ENCODE measurements at places on chromosomes 13 and 19.

GRCh38 chr13:51807041-51807440 is 3.1 kb upstream of the DHRS12 start:
- DNase-seq: no peak

DNA sequence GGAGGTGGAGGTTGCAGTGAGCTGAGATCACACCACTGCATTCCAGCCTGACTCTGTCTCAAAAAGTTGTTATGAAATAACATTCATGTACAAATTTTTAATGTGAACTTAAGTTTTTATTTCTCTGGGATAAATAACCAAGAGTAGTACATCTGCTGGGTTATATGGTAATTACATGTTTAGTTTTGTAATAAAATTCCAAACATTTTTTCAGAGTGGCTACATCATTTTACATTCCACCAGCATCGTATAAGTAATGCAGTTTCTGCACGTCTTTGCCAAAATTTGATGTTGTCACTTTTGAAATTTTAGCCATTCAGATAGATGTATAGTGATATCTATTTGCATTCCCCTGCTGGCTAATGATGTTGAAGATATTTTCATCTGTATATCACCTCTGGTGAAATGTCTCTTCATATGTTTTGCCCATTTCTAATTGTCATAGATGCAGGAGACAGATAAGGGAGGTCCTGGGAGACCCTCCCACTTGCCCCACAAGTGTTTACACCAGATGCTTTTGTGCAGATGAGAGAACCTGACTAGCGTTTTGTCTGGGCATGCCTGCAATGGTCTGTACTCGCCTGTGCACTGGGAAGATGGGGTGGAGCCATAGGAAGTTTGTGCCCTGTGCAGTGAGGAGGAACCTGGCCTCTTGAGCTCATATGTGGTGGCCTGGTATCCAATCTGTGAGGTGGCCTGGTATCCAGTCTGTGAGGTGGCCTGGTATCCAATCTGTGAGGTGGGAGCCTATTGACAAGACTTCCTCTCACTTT is 12.7 kb upstream of the KBTBD6 start:
- peak; percentile 62 for DNase-seq

GRCh38 chr13:67652887-67653286 is 422.8 kb upstream of the PCDH9 start:
- DNase-seq: no peak

GRCh38 chr13:99829161-99829560 is 142.4 kb downstream of the ZIC5 start:
- DNase-seq: no peak

DNA sequence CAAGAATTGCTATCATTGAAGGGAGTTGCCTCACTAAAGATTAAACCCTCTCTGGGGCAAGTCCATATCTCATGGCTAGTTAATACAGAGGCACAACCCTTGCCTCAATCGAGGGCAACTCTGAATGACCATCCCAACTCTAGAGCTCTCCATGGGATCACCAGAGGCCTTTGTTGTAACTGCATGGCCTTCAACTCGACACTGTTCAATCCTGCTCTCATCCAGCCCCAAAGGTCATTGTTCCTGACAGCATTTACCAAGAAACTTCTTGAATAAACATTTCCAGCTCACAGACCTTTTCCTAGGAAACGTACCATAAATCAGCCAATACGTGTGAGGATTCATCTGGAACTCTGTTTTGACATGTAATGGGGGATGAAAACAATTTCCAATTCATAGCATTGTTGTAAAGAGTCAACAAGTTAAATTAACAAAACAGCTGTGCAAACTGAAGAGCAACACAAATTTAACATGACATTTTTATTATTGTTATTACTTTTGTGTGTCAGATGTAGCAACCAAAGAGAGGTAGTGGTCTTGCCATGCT is 452.7 kb downstream of the SUCLA2 start:
- no peak for DNase-seq

GRCh38 chr13:41516166-41516565 is 58.8 kb downstream of the RGCC start:
- DNase-seq: no peak

GRCh38 chr19:48398375-48399235 is 5.1 kb downstream of the GRIN2D start:
- DNase-seq: peak; percentile 81

DNA sequence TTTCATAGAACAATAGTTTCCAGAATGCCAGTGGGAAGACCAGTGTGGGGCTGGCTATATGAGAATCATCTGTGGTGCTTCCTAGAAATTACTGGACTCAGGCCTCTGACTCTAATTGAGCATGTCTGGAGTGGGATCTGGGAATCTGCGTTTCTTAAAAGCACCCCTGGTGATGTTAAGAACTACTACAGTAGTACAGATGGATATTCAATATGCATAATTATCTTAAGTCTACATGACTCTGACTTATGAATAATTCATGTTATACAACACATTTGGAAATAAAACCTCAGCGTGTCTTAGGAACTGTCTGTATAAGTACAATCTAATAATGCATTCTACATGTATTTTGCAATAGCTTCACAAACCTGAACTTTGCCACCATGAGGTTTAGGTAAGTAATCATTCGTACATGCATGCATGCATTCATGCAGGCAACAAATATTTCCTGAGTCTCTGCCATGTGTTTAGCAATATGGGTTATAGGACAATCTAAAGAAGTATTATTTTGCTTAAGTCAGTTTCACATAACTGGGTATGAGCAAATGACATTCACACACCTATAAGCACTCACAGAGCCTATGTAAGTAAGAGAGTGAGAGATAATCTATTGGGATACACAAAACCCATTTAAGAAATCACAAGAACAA is 62.0 kb downstream of the EPSTI1 start:
- no peak for DNase-seq

- peak; percentile 22 for DNase-seq
These were observed 1.8 kb downstream of the ETHE1 start for GRCh38 chr19:43524922-43525835.

DNA sequence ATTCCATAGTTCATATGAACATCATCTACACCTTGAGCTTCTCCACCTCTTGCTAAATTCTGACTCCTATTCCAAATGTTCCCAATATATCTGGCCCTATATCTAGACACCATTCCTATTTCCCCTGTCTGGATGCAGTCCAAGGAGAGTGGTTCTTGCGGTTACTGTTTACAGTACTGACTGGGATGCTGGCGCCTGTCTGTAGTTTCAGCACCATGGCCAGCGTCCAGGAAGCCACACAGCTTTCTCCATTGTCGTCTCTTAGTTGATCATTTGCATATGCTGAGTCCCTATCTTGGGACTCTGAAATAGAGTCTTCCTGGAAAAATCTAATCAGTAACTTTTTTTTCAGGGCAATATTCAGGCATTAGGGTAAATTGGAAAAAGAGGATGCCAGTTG is 14.9 kb downstream of the LAIR2 start:
- DNase-seq: peak; percentile 36

DNA sequence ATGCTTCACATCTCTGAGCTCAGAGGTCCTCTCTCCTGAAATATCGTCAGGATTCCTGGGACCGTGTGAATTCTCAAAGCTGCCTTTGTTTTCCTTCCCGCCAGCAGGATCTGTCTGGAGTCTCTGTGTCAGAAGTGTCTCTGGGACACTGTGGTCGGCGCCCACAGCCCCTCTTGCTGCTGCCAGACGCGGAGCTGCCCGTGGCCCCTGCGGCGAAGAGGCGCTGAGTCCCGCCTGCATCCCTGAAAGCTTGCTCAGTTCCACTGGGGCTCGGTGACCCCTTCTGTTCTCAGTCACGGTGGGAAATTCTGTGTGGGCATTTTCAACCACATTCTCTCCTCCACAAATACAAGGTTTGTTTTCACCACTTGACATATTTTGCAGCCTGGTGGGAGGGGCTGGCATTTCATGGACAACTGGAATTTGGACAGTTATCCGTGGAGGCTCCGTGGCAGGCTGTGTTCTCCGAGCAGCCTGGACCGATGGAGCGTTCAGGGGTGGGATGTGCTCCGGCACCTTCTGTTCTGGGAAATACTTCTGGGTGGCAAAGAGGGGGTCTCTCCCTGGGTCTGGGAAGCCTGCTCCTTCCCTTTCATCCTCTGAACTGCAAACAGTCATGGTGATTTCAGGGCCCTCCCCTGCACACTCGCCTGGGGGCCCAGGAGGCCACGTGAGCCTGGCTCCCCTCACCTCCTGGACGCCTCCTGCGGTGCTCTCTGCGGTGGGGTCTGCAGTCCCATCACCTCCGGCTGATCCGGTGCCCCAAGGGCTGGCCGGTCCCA is 42.6 kb upstream of the GRTP1 start:
- DNase-seq: no peak

DNA sequence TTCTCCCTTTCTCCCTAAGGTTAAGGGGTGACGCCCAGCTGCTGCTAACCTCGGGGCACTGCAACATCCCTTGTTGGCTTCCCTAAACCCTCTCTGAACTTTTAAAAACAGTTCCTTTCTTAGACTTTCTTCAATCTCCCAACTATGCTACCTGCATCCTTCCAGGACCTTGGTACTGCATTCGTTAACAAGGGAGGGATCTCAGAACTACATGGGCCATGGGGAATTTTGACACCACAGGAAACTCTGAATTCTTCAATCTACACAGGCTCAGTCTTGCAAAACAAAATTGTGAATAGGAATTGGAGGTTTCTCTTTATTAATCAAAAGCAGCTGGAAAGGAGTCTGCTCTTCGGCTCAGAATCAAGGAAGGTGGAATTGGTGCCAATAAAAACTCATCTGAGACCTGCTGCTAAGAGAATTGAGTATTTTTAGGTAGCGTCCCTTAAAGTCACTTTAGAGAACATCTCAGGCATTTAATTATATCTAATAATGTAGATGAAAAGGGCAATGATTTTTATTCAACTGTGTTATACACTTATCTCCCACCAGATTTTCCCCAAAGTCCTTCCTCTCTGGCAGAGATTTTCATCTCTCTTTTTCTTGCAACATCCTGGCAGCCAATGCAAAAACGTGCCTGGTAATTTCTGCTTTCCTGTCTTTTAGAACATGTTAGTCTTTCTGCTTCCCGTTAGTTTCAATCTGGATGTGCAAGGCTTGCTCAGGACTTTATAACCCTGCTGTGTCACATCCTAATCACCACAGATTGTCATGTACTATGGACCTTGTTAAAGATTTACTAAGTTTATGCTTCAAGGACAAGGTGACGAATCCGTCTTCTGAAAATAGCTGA is 69.1 kb upstream of the SLC15A1 start:
- DNase-seq: peak; percentile 36

DNA sequence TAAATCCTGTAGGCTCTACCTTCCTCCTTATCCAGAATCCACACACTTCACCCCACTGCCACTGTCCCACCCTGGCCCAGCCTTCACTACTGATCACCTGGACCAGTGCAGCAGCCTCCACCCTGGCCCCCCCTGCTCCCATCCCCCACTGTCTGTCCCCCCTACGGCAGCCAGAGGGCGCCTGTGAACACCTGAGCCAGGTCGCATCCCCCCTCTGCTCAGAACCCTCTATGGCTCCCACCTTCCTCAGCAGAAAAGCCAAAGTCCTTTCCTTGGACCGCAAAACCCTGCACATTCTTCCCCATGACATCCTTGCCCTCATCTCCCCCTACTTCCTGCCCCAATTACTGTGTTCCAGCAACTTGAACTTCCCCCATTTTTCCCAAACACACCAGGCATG is 20.6 kb downstream of the ELAVL3 start:
- DNase-seq: no peak

- no peak for DNase-seq
These were observed 1.2 kb downstream of the SLC7A9 start for GRCh38 chr19:32868206-32868950.

DNA sequence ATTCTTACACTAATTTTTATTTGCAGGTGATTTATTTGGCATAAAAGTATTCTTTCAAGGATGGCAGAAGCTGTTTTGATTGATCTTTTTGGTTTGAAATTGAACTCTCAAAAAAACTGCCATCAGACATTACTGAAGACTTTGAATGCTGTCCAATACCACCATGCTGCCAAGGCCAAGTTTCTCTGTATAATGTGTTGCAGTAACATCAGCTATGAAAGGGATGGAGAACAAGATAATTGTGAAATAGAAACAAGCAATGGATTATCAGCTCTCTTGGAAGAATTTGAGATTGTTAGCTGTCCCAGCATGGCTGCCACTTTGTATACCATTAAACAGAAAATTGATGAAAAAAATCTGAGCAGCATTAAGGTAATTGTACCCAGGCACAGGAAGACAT is 1.2 kb downstream of the LACC1 start:
- no peak for DNase-seq

DNA sequence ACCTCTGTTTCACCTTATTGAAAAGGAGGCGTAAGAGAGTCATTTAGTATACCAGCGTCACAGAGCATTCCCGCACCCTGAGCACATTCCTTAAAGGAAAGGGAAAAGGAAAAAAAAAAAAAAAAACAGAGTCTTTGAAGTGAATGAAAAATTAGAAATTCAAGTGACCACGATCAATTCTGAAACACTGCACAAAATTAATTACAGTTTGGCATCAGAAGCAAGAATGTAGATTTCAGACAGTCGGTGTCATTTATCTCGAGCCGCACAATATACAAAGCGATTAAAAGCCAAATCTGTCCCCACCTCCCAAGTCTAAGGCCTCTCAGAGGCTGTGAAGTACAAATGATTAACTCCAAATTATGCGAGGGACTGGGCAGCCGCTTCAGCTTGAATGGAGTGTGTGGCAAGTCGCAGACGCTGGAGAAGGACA is 173.7 kb upstream of the ZNF507 start:
- no peak for DNase-seq

GRCh38 chr13:48579165-48579918 is 46.5 kb upstream of the RCBTB2 start:
- DNase-seq: no peak

GRCh38 chr13:68304286-68304893 is 1074.3 kb upstream of the PCDH9 start:
- DNase-seq: peak; percentile 9

- DNase-seq: no peak
These were observed 9.5 kb upstream of the ERFL start for GRCh38 chr19:41937525-41938468.

DNA sequence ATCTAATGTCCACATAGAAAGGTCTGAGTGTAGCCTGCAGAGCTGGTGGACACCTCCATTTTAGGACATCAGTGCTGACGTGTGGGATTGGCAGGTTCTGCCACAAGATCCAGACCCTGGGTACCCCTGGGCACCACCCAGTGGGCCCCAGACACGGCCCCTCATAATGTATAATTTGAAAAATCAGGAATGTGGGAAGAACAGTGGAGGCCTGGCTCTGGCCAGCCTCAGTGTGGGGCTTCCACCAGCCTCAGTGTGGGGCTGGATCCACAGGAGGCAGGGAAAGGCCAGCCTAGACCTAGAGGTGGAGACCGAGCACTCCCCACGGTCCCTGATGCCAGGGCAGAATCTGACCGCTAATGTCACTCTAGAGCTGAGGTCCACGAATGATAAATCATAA is 150.7 kb upstream of the SOX1 start:
- no peak for DNase-seq

DNA sequence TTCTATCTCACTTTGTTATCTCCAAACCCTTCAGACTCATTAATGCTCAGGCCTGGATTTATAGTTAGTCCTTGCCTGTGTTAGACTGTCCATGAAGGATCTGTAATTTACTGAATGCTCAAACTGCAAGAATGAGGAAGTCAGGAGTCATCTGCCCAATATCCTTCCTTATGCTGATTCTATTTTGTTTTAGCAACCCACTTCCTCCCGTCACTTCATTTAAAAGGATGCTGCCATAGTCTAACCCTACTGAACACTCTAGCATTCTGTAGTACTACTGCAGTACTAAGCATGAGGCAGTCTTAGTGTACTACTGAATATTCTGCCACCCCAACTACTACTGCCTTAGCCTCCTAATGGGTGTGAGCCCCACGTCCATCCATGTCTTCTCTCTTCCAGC is 1.5 kb downstream of the FCAR start:
- DNase-seq: no peak
